Activated CD4-positive, alpha-beta T cell treated with anti-CD3 and anti-CD28 coated beads, Interleukin-2, amount 50 U/mL, for 1 hour (primary cell): ENCODE measurements at places on chromosomes 3 and 15.

DNA sequence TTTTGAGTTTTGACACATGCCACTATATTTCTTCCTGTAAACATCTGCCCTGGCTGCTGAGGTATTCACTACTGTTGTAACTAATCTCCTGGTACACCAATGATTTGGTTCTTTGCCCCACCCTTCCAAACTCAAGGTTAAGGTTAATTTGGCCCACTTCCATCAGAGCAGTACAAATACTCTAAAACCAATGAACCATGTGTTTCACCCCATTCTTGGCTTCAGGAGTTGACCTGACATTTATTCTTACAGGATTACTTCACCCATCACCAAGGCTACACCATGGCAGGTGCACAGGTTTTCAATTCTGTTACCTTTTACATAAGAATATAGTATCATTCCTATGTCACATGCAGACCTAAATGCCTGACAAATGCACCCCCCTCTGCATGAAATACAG, 1179.9 kb downstream of the ZPLD1 start:
- no peak for DNase-seq

- no peak for DNase-seq
Observed at GRCh38 chr3:129176051-129176450, 7.6 kb downstream of the CNBP start.

GRCh38 chr3:66336333-66336766, 115.5 kb downstream of the SLC25A26 start:
- DNase-seq = no peak

- DNase-seq = peak; percentile 60
Observed at GRCh38 chr3:151203051-151203420, at the start of gene GPR171. Gene GPR171, minus strand, starts transcription at chr3:151203216. Its CDS starts 3,830 bp downstream, at chr3:151199386.

- DNase-seq = no peak
Observed at GRCh38 chr15:60620708-60621107, 141.8 kb upstream of the ICE2 start.

GRCh38 chr15:39618063-39618823, 37.4 kb downstream of the THBS1 start:
- DNase-seq = no peak
